Activated naive CD8-positive, alpha-beta T cell treated with anti-CD3 and anti-CD28 coated beads, Interleukin-2, amount 50 U/mL, for 24 hours (primary cell): ENCODE measurements at places on chromosomes 4 and X.
A peak's percentile ranks its signal among the peaks of the same experiment; 100 is the strongest.

DNA sequence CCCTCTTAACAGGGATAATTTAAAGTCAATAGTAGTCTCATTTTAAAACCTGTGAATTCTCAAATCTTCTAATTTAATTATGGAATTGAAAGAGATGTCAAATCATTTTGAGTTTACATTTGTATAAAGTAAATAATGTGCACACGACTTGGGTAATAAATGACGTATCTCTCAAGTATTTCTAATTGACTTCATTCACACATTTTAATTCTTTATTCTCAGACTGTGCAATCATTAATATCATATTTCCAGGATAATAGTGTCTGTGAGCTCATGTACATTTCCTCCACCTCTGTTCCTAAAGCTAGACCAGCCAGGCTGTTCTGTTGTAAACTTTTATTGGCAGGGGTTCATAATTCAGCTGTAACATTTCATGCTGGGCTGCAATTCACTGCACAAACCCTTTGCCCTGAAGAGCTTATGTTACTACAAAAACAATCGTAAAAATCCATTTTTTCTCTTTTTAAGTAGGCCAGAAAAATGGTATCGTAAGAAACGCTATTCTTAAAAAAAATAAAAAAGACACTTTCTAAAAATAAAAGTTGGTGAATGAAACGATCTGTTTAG lies 1103.1 kb upstream of the TENM3 start:
- DNase-seq = no peak

DNA sequence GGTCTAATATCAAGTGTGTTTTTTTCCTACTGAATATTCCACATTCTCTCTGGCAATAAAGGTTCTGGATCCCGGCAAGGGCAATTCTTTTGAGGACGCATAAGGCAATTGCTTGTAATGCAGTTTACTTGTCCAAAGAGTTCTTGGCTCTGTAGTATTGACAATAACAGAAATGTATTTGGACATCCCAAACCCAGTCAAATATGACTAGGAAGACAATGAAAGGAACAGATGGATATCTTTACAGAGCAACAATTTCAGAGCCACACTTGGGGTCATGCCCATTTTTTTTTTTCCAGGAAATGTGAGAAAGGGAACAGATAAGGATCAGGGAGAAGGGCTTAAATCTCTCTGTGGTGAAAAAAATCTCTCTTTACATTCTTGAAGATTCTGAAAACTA lies 12.2 kb downstream of the GK2 start:
- DNase-seq = no peak

DNA sequence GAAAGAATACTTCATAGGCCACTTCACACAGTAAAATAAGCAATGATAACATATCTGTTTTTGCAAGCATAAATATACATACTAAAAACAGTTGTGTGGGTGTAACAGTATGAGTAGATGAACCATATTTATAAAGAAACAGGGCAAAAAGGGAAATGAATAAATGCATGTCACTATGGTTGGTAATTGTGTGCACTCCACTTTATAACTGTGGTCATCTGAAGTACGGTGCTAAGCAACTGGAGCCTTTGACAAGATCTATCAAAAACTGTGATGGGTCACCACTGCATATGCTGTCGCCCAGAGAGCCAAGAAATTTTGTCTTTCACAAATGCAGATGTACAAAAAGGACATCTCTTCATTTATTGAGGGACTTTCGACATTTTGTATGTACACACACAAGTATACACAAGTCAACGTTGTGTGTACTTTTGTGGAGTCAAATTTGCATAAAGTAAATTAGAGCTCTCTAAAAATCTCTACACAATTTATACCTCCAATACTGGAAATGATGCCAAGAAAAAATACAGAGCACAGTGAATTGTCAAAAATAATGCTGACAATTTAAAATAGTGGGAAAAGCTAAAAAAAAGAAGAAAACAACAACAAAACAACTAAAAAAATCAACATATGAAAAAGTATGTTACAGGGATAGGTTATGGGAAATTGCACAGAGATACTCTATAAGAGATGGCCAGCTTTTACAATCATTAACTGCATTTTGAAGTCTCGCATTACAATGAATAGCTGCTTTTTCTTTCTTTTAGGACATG lies 123.1 kb upstream of the ENPEP start:
- DNase-seq = no peak

- no peak for DNase-seq
These were observed 5.4 kb downstream of the WDR1 start for GRCh38 chr4:10111067-10111801.

DNA sequence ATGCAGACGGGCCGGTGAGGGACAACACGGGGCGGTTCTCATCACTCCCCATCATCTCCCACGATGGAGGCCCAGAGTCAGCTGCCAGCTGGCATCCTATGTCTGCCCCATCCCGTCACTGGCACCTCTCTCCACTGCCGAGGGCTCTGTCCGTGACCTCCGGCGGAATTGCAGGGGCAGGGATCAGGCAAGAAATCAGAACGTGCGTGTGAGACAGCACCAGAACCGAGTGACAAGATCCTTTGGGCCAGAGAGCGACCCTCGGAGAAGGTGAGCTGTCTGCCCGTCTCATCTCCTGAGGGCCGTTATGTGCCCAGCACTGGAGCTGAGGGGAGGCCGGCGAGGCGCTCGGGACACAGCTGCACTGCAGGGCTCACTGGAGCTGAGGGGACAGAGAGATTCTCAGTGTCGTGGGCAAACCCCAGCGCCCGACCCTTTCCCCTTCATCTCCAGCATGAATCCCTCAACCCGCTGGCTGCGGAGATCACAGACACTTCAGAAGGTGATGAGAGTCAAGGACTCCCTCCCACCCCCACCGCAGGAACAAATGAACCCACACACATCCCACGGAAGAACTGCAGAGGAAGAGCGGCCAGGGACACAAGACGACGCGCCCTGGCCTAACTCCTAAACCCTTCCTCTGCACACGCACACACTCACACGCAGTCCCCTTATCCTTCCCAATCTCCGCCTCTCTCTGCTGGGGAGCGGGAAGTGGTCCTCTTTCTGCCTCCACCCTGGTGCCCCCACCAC lies 128.7 kb downstream of the AFAP1 start:
- no peak for DNase-seq

DNA sequence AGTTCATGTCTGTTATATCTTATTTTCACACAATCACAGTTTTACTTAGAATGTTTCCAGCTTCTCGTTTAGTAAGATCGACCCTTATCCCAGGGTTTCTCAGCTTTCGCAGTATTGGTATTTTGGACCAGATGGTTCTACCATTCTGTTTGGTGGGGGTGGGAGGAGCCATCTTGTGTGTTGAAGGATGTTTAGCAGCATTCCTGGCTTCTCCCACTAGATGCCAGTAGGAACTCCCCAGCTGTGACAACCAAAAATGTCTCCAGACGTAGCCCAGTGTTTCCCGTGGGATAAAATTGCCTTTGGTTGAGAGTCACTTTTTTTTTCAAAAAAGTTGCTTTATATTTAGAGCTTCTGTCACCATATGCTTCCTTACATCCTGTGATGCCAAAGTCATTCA lies 90.9 kb upstream of the TLR2 start:
- no peak for DNase-seq

DNA sequence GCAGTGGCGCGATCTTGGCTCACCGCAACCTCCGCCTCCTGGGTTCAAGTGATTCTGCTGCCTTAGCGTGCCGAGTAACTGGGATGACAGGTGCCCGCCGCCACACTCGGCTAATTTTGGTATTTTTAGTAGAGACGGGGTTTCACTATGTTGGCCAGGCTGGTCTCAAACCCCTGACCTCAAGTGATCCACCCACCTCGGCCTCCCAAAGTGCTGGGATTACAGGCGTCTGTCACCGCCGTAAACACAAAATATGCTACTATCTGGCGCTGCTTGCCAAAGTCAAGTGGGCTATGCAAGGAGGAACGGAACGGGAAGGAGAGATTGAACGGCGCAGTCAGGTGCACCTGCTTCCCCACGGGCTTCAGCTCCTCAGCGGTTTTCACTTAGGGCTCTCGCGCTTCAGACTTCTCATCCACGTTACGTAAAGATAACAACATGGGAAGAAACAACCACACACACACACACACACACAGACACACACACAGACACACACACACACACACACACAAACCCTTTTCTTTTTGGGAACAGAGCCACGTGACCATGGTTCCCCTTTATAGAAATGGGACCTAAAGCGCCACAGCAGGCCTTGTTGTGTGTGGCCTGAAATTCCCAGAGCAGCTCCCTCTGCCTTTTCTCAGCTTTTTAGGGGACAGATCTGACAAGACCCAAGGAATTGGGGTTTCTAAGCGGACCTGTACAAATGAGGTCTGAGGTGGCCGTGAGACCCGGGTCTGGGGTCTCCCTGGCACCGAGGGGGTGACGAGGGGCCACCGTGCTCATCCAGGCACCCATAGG lies 1.5 kb downstream of the P2RY8 start:
- peak; percentile 52 for DNase-seq

DNA sequence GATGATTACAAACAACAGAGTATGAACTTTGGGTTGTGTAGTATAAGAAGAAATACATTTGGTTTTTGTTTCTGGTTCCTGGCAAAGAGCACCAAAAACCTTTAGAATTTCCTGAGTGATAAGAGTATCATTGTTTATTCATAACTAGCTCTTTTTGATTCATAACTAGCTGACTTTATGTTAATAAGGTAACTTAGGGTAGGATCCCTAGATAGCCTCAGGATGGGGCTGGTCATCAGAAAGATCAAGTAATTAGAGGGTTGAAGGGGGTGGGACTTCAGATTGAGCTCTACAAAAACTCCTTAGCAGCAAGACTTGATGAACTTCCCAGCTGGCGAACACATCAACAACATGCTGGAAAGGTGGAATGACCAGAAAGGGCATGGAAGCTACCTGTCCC lies 166.5 kb downstream of the SCFD2 start:
- DNase-seq = no peak

GRCh38 chrX:108696690-108697089 lies 39.7 kb downstream of the IRS4 start:
- no peak for DNase-seq
